ENCODE measurements at places on chromosomes 6 and 20.

DNA sequence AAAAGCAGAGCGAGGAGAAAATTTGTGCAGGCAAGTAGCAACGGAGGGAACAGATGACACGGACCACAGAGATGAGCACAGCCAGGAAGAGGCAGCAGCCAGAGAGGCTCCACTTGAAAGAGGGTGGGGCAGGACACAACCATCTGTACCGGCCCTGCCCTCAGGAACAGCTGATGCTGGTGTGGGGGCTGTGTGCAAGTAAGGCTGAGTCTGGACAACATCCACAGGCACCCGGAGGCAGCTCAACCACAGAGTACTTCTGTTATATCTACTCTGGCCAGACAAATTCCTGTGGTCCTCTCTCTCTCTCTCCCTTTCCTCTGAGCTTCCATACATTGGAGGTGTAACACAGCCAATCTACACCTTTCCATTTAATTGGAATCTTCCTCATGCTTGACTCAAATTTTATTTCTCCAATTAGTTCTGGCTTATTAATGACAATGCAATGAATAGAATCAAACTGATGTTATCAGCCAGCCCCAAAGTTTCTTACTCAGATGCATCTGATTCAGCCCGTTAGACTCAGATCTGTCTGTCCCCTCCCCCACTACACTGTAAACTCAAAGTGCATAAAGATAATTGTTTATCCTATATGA, 24.9 kb downstream of the KIF13A start:
- H3K4me3 ChIP-seq, result no peak overlapping the region
- no peaks in the 10 kb centered on the region for H3K36me3 ChIP-seq
- no peaks in the 10 kb centered on the region for H3K27me3 ChIP-seq
- H3K4me1 ChIP-seq, result no peaks in the 10 kb centered on the region
- H3K27ac ChIP-seq, result no peak overlapping the region
- no peak for DNase-seq

- DNase-seq, result no peak
- no peaks in the 10 kb centered on the region for H3K27me3 ChIP-seq
- peaks cover 3% of the 10 kb centered on the region for H3K4me1 ChIP-seq
- H3K4me3 ChIP-seq, result no peak overlapping the region
- no peak overlapping the region for H3K27ac ChIP-seq
These were observed 40.5 kb downstream of the HLA-F start for GRCh38 chr6:29763491-29764289.

DNA sequence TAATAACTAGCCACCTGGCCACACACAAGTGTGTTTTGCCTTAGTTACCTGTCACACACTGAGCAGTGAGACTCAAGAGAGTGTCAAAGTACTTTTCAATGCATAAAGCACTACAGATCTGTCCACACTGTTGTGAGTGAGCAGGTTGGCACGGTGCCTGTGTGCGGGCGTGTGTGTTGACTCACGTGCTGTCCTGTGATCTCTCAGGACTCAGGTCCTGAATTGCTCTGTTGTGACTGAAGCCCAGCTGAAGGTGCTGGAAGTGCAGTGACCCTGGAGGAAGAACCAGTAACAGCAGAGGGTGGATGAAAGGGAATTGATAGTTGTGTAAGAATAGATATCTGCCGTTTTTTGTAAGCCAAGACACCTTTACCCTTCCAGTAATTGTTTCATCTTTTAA, 18.3 kb downstream of the SLC16A10 start:
- no peak overlapping the region for H3K27ac ChIP-seq
- no peaks in the 10 kb centered on the region for H3K36me3 ChIP-seq
- DNase-seq, result no peak
- H3K4me1 ChIP-seq, result no peaks in the 10 kb centered on the region
- H3K27me3 ChIP-seq, result no peaks in the 10 kb centered on the region

DNA sequence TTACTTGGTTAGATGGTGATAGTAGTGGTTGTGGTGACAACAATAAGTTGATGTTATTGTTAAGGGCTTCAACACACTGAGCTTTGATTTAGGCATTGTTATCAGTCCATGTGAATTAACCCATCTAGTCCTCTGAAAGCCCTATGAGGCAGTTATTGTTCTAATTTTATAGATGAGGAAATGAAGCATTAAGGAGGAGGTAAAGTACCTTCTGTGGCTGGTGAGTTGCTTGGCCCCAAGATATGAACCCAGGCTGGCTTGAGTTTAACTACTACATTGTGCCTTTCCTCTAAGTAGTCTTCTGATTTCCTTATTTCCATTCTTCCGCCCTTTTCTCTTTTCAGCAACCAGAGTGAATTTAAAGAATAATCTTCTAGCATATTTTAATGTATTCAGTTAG, 81.7 kb downstream of the QKI start:
- DNase-seq, result no peak
- no peaks in the 10 kb centered on the region for H3K4me1 ChIP-seq
- no peaks in the 10 kb centered on the region for H3K36me3 ChIP-seq
- H3K4me3 ChIP-seq, result no peak overlapping the region
- H3K27ac ChIP-seq, result no peak overlapping the region
- no peaks in the 10 kb centered on the region for H3K27me3 ChIP-seq

DNA sequence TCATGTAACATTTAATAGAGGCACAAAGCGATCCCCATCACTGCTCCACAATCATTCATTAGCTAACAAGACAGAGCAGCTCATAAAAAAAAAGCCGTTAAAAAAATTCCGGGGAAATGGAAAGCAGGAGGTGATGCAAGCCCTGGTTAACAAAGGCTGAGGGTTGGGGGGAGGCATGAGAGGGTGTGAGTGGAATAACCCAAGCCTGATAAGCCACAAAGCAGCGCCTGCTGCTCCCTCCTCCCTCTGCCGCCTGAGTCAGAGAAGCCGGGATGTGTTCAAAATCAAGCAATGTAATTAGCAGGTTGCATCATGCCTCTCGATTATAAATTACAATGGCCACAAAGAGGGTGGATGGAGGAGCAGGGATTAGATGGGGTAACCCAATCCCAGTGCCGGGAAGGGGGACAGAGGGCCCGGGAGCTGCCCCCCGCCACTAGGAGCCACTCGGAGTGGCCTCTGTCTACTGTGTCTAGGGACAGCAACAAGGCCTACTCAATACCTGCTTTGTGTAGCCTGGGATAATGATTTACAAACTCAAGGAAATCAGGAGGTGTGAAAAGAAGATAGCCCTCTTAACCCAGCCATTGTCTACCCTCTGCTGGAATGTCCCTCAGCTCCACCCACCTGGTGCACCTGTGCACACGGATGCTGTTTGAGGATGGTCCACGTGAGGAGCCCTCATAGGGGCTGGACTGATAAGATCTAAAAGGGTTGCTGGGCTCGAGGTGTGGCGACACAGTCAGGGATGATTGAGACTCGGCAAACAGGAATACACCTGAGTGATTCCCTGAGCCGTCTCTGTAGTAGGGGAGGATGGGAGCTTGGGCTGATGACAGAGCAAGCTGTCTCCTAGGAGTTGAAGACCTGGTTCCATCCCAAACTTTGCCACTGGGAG, 156.9 kb downstream of the VEGFA start:
- no peaks in the 10 kb centered on the region for H3K27me3 ChIP-seq
- no peak for DNase-seq

DNA sequence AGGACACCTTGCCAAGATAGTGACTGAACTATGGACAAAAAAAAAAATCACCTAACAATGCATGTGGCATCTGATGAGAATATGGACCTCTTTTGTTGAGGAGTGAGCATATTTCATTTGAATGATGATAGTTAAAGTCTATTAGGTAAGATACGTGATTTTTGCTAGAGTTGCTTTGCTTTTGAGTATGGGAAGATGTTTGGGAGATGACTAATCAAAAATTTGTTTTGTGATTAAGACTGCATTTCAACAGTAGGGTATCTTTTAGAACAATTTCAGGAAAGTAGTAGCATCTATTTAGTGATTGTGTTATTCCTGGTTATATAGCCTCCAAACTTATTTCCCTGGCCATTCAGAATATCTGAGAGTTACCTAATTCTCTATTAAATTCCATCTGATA, 878.6 kb upstream of the CITED2 start:
- H3K4me3 ChIP-seq, result no peak overlapping the region
- H3K27me3 ChIP-seq, result no peaks in the 10 kb centered on the region
- no peak for DNase-seq
- H3K4me1 ChIP-seq, result no peaks in the 10 kb centered on the region
- no peaks in the 10 kb centered on the region for H3K36me3 ChIP-seq

DNA sequence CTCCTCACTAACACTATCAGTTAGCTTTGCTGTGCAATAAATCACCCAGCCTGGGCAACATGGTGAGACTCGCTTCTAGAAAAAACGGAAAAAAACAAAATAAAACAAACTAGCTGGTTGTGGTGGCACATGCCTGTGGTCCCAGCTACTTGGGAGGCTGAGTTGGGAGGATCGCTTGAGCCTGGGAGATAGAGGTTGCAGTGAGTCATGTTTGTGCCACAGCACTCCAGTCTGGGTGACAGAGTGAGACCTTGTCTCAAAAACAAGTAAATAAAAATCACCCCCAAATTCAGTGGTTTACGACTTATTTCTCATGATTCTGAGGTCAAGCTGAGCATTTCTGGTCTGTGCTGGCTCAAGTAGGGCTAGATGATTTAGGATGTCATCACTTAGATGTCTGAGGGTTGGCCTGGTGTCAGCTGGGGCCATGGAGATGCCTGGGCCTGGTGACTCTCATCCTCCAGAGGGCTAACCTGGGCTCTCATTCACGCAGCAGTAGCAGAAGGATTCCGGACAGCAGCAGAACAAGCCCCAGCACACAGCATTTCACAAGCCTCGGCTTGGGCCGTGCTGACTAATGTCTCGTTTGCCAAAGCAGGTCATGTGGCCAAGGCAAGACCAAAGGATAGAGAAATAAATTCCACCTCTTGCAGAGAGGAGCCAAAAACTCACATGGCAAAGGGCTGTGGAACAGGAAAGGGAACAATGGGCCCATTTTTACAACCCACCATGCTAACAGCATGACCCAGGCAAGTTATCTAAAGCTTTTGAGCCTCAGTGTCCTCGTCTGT, 32.5 kb downstream of the MGME1 start:
- H3K4me1 ChIP-seq, result peaks cover 1% of the 10 kb centered on the region
- no peak for DNase-seq
- H3K27me3 ChIP-seq, result peaks cover 2% of the 10 kb centered on the region
- H3K4me3 ChIP-seq, result no peak overlapping the region

GRCh38 chr6:93293872-93294271, 125.5 kb downstream of the EPHA7 start:
- DNase-seq, result no peak
- H3K36me3 ChIP-seq, result no peaks in the 10 kb centered on the region
- no peaks in the 10 kb centered on the region for H3K27me3 ChIP-seq
- no peak overlapping the region for H3K4me3 ChIP-seq
- H3K4me1 ChIP-seq, result no peaks in the 10 kb centered on the region

GRCh38 chr6:35905841-35906498, 14.9 kb downstream of the SRPK1 start:
- H3K4me3 ChIP-seq, result no peak overlapping the region
- DNase-seq, result no peak
- H3K27me3 ChIP-seq, result no peaks in the 10 kb centered on the region
- H3K4me1 ChIP-seq, result no peaks in the 10 kb centered on the region
- no peak overlapping the region for H3K27ac ChIP-seq

DNA sequence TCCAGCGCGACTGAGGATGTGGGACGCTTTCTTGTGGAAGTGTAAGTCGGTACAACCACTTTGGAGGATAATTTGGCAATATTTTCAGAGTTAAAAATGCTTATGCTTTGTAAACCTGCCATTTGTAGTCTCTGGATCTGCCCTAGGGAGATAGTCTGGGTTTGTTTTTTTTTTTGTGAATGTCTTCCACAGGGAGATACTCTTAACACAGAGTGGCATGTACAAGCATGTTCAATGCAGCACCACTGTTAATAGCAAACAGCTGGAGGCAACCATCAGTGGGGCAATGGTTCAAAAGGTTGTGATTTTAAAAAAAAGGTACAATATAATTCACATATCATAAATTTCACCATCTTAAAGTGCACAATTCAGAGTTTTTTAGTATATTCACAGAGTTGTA, 22.4 kb downstream of the SLC9A8 start:
- no peak overlapping the region for H3K27ac ChIP-seq
- DNase-seq, result no peak
- H3K4me1 ChIP-seq, result no peaks in the 10 kb centered on the region
- no peak overlapping the region for H3K4me3 ChIP-seq

DNA sequence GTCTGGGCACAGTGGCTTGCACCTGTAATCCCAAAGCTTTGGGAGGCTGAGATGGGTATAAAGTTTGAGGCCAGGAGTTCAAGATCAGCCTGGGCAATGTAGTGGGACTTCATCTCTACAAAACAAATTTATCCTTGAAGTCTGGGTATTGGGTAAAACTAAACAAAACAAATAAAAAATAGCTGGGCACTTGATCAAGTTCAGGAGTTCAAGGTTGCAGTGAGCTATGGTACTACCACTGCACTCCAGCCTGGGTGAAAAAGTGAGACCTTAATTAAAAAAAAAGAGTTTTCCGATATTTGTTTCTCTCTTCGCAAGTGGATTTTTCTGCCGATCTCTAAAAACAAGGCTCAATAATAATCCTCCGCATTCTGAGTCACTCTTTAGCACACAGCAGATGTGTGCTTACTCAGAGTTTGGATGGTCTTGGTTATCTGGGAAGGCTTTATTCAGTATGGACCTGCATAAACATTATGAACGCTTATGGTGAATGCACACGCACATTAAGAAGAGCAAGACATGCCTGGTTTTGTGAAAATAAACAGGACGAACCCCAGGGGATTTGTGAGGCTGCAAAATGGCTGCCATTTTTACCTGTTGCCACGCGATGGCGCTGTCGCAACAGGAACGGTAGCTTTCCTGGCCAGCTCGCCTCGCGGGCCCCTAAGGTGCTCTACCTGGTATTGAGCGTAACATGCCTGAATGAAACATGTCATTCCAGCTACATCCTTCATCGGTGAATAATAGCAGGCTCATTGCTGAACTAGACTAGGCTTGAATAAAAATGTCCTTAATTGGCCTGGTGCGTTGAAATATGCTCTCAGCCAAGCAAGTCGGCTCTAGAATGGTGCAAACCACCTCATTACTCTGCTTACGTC, 6.0 kb downstream of the OPN5 start:
- peaks cover 4% of the 10 kb centered on the region for H3K27me3 ChIP-seq
- peaks cover 5% of the 10 kb centered on the region for H3K4me1 ChIP-seq
- H3K4me3 ChIP-seq, result no peak overlapping the region

DNA sequence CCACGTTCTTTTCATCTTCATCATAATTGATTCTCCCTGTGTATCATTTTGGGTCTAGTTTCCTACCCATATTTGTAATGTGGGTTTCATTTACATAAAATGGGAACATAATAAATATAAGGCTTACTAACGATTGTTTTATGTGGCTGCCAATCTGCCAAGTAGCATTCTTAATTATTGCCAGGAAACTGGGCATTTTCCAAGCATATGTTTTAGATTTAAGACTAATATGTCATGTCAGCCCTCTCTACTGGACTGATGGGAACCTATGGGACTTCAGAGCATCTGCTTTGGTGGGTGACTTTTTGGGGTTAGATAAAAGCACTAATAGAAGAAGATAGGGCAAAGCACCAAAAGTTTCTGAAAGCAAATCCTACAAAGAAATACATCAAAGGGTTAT, 157.5 kb downstream of the TBX18 start:
- H3K4me1 ChIP-seq, result no peaks in the 10 kb centered on the region
- no peaks in the 10 kb centered on the region for H3K36me3 ChIP-seq
- no peaks in the 10 kb centered on the region for H3K27me3 ChIP-seq
- no peak overlapping the region for H3K4me3 ChIP-seq
